ENCODE measurements at places on chromosomes 16 and 17. TPM values are rescaled to one million over a fixed set of nuclear protein-coding genes. Genes with fewer than 3 reads are reported as not detected.

GUCY2D gene
- total RNA-seq = not detected

HS3ST6 gene
- total RNA-seq = not detected

C16orf46 gene
- 0.20 TPM for total RNA-seq

CTRL gene
- 624 TPM for total RNA-seq

SMPD3 gene
- total RNA-seq = 1.3 TPM

DNA sequence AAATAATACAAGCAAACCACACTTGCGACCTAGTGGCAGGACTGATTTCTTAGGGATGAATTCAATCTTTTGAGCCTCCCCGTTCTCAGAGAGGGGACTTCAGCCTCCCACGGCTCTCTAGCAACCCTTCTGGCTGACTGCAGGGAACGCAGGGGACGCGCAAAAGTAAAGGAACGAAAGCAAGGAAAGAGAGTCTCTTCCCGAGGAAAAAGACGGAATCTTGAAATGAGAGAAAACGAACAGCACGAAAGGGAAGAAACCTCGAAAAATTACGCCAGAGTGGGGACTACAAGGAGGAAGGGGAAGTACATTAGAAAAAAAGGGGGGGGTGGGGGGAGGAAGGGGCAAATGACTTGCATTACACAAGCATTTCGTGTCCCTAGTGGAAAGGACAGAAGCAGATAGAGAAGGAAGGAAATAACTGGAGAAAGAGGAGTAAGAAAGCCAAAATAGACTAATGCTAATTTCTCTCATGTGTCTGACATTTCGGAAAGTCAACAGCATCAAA lies 1.2 kb downstream of the GRB2 start:
- DNase-seq = peak; percentile 44

- DNase-seq = no peak
Observed at GRCh38 chr17:83012200-83012785, 67.1 kb upstream of the METRNL start.

DNA sequence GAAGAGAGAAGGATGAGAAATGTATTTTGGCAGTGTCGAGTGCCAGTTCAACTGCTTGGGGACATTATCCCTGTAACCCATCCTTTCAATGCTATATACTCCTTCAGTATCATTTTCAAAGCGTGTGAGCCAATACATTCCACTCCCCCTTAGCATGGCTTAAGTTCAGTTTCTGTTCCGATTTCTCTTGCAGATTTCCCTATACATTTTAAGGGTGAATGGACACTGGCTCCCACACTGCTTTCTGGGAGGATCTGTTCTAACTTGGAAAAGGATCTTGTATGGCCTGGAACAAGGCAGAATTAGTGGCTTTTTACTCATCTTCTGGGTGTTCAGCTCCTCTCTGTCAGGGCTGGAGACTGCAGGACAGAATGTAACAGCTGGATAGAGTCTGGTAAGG lies 333.8 kb downstream of the HAPSTR1 start:
- DNase-seq = no peak

DNA sequence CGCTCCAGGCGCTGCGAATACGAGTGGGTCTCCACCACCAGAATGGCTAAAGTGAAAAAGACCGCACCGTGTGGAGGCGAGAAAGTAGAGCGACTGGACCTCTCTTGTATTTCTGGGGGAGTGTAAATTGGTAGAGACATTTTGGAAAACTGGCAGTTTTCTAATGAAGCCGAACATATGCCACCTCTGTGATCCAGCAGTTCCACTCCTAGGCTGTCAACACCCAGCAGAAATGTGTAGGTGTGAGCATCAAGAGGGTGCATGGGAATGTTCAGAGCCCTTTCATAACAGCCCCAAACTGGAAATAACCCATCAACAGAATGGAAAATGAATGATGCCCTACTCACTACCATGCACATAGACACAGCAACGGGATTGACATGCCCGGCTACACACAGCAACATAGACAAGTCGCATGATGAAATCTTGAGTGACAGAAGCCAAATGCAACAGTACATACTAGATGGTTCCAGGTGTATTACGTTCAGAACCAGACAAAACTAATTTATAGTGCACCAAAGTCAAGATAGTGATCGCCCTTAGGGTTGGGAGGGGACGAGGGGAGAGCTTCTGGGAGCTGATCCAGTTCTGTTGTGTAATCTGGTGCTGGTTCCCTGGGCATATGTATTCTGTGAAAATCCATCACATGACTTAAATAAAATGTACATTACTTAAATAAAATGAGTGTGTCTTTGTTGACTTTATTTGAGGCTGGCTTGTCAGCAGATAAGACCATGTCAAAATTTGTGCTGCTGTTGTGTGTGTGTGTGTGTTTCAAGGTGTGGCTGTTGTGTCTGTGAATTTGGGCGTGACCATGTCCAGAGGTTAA lies 877 bp upstream of the BCL7C start:
- DNase-seq = no peak

DNA sequence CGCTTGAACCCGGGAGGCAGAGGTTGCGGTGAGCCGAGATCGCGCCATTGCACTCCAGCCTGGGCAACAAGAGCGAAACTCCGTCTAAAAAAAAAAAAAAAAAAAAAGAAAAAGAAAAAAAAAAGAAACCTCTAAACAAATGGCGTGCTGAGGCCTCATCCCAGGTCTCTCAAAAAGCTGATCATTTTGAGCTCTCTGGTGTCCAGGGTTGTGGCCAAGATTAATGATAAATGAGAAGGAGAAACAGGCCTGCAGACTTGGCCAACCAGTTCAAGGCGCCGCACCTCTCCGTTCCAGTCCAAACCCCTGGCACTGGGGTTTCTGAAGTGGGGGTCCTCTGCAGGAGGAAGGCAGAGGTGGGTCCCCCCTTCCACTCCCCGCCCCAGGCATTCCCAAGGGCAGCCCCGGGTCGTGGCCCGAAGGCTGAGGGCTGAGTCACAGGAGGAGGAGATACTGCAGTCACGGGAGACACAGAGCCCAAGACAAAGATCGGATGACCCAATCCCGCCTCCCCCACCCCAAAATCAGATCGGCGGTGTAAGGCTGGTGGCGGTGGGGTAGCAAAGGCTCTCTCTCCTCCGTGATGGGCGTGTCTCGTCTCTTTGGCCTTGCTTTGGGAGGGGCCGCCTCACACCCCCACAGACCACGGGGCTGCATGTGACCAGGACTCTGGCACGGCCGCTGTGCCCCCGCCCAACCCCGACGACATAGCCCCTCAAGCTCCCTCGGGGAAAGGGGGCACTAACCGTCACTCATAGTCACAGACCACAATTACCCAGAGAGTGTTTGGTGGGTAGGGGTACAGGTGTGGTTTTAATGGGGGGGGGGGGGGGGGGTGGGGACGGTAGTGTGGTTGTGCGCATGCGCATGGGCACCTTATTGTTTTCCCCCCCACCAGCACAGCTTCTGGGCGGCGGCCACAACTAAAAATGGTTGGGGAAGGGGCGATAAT lies 1.1 kb downstream of the VAT1 start:
- DNase-seq = peak; percentile 71

GRCh38 chr16:86462334-86463084 lies 47.8 kb upstream of the FOXF1 start:
- no peak for DNase-seq

- no peak for DNase-seq
Observed at GRCh38 chr16:78993346-78993745, 607.2 kb downstream of the MAF start.

DNA sequence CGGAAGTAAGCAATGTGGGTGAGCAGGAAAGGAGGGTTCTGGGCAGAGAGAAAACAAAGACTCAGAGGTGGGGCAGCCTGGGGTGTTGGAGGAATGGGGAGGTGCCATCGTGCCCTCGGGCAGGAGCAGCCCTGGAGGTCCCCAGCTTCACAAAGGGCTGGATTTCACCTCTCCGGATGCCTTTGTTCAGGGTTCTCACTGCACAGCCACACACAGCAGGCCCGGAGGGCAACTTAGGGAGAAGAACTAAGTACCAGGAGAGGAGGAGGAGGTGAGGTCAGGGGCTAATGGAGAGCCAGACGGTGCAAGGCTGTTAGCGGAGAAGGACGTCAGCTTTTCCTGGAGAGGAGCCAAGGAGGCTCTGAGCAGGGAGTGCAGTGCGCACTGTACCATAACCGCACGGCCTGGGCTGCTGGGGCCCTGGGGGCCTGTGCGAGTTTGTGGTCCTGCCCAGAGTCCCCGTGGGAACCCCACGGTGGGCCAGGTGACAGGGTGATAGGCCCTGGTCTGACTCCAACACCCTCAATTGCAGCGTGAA lies 9.3 kb downstream of the ARRB2 start:
- peak; percentile 68 for DNase-seq

All from pancreas (tissue), 10 donors.